ENCODE measurements at places on chromosomes 7 and 10.

DNA sequence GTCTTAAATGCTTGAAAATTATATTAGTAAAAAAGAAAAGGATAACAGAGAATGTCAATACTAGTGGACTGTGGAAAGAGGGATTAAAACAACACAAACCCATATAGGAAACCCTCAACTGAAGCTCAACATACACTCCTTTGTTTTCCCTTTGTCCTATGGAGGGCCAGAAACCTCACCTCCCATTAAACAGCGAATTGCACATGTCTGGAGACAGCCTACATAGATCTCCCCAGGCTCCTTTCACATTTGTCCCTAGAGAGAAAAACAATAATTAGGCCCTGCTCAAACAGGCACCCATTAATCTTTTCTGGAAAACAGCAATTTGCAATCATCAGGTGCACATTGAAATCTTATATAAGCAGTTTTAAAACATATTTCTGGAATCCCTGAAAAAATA, 87.6 kb upstream of the SEMA3D start:
- DNase-seq, result no peak

DNA sequence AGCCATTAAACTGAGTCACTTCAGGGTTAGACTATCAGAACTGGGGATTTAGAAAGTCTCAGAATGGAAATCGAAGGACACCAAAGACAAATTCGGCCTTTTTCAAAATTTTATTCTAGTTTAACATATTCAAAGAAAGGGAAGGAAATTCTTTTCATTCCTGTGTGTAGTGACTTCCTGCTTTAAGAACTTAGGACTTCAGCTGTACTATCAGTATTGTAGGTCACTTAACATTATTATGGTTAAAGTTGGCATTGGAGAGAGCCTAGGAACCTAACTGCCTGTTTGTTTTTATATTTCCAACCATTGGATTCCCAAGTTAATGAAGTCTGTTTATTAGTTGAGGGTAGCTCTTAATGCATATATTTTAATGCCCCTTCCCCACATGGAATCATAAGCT, 63.7 kb downstream of the PTEN start:
- peak; percentile 55 for DNase-seq

GRCh38 chr7:130953196-130953595, 219.2 kb upstream of the KLF14 start:
- no peak for DNase-seq

DNA sequence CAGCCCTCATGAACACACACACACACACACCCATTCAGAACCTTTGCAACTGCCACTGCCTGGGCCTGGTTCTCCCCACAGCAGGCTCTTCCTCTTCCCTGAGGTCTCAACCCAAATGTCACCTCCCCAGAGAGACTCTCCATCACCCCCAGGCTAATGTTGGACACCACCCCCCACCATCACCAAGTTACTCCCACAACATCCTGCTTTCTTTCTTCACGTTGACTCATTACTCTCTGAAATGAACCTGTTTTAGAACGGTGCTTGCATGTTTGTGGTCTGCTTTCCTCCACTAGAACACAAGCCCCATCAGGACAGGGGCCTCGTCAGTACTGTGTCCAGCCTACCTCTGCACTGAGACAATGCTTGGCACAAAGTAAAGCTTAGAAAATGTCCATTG, 16.0 kb downstream of the AFAP1L2 start:
- no peak for DNase-seq

DNA sequence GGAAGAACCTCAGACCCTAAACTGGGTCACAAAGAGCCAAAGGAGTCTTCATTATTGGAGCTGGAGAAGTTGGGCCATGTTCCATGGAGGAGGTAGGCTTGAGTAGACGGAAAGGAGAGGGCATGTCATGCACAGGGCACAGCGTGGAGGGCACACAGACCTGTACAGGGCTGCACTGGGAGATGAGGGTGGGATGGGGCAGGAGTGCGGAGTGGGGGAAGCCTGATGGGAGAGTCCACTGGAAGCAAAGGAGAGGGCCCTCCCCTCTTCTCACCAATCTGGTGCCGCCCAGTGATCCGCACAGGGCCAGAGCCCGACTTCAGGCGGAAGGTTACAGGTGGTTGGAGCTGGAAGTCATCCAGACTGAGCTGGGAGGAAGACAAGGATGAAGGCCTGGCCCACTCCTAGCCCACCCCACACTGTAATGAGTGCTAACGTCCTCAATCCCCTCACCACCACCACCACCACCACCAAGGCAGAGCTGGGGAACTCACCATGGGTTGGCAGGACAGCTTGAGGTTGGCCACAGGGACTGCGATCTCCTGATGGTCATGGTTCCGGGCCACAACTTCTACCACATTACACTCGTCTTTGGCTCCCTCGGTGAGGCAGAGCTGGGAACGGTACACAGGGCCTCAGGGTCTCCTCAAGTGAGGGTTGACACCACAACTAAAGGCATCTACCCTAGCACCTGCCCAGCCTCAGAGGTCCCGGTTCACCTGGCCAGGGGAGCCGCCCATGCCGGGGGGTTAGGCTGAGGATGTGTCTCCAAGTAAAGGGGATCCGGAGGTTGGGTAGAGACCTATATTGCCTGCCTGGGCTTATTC, 1.0 kb downstream of the NPM3 start:
- DNase-seq, result no peak

GRCh38 chr7:140236626-140237025, 59.8 kb upstream of the KDM7A start:
- DNase-seq, result no peak

- DNase-seq, result peak; percentile 93
Observed at GRCh38 chr7:90178679-90179278, 24.5 kb downstream of the STEAP1 start.

DNA sequence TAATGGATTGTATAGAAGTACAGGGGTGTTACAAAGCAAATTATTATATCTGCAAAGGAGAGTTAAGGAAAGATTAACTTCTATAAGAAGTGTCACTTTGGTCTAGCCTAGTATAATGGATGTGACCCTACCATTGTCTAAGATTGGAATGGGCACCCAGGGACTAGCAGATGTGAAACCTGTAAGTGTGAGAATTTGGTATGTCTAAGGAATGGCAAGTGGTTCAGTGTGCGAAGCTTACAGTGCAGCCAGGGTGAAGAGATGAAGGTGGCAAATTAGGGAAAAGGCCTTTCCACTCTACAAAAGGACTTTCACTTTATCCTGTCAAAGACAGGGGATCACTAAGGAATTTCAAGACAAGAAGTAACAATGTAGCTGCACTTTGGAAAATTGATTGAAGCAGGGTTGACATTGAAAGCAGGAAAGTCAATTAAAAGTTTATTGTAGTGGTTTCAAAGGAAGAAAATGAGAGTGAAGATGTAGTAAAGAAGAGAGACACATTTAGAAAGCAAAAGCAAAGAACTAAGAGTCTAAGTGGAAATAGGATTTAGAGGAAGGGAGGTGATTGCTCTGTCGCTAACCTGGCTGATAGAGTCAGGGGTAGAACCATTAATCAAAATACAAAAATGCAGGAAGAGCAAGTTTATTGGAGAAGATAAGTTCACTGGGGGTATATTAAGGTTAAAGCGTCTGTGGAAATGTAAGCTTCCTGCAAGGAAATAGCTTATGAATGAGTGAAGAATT, 47.4 kb downstream of the KCND2 start:
- DNase-seq, result no peak

- no peak for DNase-seq
Observed at GRCh38 chr10:52780391-52781155, 8.0 kb upstream of the MBL2 start.

DNA sequence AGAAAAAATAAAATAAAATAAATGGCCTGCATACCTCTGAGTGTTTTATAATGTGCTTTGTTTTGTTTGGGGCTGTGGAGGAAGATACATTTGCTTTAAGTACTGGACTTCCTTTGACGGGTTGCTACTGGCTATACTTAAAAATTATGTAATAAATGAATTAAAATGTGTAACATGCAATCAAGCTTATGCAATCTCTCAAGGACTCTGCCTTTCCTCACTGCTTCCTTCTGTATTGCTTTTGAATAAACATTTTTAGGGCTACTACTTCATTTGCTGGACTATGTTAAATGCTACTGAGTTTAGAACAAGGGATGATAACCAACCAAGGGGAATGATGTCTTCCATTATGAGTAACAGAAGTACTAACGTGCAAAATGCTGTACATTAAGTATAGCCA, 91.6 kb downstream of the ETV1 start:
- DNase-seq, result no peak

DNA sequence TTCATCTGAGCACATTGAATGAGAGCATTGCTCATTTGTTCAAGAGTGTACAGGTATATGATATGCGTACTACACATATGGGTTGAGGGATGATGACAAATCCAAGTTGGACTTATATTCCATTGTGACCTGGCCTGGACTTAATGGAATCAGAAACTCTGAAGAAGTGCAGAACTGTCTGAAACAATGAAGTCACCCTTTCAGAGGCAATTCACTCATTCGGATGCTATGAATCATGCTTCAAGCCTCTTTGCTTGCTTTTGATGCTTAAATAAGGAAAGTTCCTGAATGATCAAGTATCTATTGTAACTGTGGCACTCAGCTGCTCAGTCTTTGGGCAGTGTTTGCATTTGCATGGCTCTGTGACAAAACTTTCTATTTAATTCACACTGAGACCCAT, 93.4 kb downstream of the ZNF365 start:
- no peak for DNase-seq

GRCh38 chr7:82017334-82017943, 247.6 kb upstream of the HGF start:
- peak; percentile 68 for DNase-seq

GRCh38 chr10:97570146-97570788, 2.3 kb upstream of the ANKRD2 start:
- DNase-seq, result no peak

DNA sequence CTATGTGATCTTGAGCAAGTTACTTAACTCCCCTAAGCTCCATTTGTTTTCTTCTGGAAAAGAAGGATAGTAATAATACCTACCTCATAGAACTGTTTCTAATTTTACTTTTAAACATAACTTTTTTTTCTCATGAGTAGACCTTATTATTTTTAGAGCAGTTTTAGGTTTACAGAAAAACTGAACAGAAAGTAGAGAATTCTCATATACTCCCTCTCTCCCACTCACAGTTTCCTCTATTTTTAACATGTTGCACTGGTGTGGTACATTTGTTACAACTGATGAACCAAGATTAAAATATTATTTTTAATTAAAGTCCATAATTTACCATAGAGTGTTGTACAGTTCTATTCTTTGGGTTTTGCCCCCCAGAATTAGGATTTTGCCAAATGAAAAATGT, 221.3 kb upstream of the CSTF2T start:
- DNase-seq, result no peak

DNA sequence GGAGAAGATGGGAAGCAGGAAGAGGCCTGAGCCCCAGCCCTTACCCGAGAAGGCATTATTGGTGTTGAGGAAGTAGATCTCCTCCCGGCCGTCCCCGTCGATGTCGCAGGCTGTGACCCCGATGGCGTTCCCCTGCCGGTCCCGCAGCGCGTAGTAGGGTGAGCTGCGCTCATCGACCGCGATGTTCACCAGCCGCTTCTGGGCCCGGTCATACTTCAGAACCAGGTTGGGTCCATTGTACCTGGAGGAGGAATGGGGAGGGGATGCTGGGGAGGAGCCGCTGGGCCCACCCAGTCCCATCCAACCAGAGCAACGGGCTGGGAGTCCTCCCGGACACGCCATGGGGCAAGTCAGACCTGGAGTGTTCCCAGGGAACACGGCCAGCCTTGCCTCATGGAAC, 86.5 kb downstream of the GOLGA7B start:
- no peak for DNase-seq

- no peak for DNase-seq
Observed at GRCh38 chr10:47260505-47261111, 39.4 kb upstream of the GDF10 start.

- no peak for DNase-seq
Observed at GRCh38 chr7:96836456-96836855, 126.8 kb upstream of the SEM1 start.

DNA sequence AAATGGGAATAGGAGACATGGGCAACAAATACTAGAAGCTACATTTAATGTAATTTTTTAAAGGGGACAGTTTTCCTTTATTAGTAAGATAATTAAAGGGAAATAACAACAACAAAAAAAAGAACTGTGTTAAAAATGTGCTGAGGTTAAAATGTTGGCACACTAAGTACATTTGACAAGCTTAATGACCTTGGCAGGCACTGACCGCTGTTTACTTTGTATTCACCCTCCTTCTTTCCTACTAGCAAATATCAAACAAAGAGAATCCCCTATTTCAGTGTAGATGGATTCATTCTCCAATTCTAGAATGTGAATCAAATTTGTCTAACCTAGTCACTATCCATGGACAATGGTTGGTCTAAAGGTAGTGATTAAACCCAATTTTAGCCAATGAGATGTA, 77.5 kb upstream of the TOMM7 start:
- no peak for DNase-seq

DNA sequence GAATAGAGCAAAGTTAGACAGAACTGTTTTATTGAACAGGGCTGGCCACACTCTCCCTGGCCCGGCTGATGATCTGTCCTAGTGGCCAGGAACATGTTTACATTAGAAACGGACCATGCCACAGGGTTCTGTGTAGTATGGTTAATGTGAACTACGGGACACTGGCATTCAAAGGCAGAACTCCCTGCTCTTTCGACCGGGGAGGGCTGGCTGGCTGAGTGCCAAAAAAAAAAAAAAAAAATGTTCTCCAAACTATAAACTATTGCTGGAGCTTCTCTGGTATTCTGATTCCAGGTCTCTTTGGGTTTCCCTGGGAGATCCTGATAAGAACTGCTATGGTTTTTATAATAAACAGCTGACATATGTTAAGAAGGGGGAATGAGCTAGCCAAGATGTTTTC, 1262.6 kb upstream of the SORCS1 start:
- DNase-seq, result no peak

- DNase-seq, result no peak
Observed at GRCh38 chr10:43267811-43268210, 946 bp upstream of the RASGEF1A start.

- DNase-seq, result no peak
Observed at GRCh38 chr7:95340491-95340890, 16.2 kb upstream of the PON1 start.

DNA sequence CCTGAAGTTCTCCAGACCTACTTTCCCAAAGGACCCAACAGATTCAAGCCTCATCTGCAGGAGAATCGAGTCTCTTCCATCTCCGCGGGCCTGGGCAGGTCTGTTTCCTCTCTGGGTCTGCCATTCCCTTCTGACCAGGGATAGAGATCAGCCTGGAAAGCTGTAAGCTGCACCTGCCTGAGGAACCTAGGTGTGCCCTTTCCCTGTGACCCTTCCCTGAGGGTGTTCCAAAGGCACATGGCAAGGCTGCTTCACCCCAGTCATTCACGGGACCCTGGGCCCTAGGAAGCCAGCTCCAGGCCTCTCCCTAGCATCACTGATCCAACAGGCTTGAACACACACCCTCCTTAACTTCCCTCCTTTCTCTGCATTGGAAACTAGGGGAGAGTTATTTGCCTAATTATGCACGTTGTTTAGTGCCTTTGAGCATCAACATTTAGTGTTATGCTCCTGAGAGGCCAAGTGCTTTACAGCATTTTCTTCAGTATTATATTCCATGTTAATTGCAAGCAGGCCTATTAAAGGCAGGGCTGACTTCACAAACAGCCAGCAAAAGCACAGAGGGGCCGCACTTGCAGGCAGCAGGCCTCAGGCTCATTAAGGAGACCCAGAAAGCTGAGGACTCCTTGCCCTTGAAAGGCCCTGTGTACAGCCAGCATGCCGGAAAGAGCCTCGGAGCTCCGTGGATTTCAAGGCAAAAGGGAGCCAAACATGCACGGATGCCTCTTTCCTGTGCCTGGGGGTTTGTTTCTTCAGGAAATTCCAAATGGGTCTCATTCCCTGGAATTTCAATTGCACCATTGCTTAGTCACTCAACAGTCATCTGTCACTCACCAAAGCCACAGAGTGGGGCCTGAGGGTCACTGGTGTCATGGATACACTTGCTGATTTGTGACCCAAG, 91.0 kb upstream of the FAM20C start:
- DNase-seq, result peak; percentile 33

GRCh38 chr7:134104166-134104565, 23.0 kb upstream of the LRGUK start:
- DNase-seq, result no peak

Data from cardiac fibroblast (primary cell).